ENCODE measurements at places on chromosomes 16 and 17.

GRCh38 chr16:30535777-30536190 lies 1.1 kb upstream of the ZNF747 start:
- DNase-seq, result peak; percentile 59

GRCh38 chr17:81471818-81472456 lies 40.7 kb downstream of the ACTG1 start:
- no peak for DNase-seq

GRCh38 chr16:73504591-73505575 lies 457.0 kb upstream of the ZFHX3 start:
- no peak for DNase-seq

DNA sequence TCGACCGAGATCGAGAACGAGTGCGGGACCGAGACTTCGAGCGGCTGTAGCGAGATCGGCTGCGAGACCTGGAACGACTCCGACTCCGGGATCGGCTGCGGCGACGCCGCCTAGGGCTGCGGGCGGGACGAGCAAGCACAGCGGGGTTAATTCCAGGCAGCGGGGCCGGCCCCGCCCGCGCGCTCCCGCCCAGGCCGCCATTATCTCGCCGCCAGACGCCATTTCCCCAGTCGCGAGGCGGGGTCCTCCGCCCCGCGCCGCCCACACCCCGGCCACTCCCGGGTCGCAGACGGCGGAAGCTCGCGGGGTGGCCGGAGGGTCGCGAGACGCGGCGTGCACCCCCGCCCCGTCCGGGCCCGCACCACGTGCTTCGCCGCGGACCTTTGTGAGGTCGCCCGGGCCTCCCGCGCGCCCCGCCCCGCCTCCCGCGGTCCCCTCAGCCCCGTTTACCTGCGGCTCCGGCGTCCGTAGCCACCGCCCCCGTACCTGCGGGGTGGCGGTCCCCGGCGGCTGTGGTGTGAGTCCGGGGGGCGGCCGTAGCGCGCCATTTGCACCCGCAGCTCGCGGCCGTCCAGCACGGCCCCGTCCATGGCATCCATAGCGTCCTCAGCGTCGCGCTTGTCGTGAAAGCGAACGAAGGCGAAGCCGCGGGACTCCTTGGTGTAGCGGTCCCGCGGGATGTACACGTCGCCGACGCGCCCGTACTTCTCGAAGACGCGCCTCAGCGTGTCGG lies 616 bp downstream of the SRSF2 start:
- peak; percentile 58 for DNase-seq

DNA sequence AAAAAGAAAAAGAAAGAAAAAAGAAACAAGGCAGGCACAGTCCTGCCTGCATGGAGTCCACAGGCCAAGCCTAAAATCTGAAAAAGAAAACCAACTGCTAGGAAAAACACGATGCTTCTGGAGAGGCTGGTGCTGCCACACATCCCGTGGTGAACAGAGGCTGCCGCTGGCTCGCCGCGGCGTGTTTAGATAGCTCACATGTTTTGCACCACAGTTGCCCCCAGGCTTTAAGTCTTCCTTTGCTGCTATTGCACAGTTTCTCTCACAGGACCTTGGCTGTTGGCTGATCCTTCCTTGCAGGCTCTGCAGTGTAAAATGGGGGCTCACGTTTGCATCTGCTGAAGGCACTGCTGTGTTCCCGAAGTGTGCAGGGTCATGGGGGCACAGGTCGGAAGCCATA lies 8.6 kb downstream of the SLC6A4 start:
- DNase-seq, result no peak

DNA sequence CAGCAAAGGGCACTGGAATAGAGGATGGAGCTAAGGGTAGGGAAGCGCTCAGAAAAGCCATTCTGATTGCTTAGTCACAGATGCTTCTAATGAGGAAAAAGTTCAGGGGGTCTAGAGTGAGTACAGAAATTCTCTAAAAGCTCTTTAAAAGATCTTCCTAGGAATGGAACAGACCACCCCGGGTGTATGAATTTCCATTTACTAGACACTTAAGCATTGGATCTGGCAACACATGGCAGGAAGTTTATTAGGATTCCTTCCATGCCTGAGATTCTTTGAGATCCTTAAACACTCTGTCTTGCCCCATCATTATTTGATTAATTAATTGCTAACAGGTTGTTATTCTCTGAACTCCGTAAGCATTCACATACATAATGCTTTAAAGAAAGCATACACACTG lies 8.5 kb downstream of the KRTAP9-7 start:
- no peak for DNase-seq

GRCh38 chr17:40545660-40546059 lies 19.6 kb downstream of the CCR7 start:
- DNase-seq, result no peak

DNA sequence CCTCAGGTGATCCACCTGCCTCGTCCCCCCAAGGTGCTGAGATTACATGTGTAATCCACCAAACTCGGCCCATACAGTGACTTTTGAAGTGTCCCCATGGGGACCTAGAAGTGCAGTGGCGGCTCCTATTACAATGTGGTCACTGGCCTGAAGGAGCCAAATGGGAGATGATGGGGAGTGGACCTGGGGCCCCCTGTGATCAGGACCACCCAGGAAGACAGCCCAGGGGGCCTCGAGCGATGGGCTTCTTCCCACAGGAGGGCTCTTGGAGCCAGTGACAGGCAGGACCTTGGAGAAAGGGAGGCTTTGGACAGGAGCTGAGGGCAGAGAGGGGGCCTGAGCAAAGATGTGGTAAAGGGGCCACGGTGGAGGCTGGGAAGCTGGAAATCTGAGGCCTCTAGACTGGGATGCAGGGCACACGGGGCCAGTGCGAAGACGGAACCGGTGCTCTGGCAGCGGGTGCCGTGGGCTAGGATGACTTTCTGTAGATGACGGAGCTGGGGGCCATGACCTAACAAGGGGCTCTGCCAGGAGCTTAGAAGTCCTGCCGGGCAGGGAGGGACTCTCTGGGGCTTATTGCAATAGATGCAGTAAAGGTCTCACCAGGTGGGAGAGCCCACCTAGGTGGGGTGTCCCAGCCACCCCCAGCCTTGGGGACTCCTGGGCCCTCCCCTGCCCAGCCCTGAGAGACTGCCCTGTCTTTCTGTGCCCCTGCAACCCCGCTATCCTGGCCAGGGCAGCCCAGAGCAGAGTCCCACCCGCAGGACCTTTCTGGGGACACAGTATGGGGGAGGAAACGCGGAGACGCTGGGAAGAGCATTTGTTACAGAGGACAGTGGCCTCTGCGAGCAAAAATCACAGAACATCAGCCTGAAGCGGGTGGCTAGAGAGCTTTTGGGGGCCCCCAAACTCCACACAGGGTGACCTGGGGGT lies 2.7 kb upstream of the C17orf99 start:
- DNase-seq, result no peak

- DNase-seq, result no peak
These were observed 270.6 kb downstream of the CPPED1 start for GRCh38 chr16:12532871-12533610.

- DNase-seq, result no peak
These were observed 6.6 kb upstream of the MIF4GD start for GRCh38 chr17:75277664-75278071.

DNA sequence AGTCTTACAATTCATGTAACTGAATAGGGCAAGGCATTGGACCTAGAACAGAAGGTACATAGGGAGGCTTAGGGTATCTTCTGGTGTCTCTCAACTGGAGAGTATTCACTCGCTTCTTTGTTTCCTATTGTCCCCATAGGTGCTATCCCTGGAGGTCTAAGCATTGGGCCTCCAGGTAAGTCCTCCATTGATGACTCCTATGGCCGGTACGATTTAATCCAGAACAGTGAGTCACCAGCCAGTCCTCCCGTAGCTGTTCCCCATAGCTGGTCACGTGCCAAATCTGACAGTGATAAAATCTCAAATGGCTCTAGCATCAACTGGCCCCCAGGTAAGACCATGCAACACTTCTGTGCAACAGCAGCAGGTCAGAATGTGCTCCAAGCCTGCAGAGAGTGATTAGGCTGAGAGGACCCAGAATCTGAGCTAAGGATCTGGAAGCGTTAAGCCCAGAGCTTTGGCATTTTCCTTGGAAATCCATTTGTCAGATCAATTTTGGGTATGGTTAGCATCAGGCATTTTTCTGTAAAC lies 35.7 kb downstream of the TMC6 start:
- DNase-seq, result no peak

GRCh38 chr17:7910711-7911110 lies 5.4 kb downstream of the RNF227 start:
- DNase-seq, result no peak

DNA sequence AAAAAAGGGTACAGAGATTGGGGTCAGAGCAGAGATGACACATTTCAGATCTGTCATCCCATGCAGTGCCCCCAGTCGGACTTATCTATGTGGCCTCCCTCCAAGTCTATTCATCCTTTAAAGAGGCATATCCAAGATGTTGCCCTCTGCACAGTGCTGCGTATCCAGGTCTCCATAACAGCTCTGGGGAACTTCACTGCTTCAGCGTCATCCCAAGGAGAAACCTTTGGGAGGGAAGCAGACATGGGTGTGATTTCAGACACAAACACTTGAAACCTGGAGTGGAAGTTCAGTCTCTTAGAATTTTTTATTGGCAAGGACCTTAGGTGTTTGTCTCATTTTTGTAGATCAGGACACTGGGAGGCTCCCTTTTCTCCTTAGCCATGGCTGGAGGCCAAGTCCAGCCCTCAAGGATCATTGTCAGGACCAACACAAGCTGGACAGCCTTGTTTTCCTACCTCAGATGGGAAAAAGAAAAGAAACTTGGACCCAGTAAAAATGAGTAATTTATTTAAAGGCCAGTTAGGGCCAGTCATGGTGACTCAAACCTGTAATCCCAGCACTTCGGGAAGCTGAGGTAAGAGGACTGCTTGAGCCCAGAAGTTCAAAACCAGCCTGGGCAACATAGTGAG lies 23.9 kb upstream of the NLK start:
- no peak for DNase-seq

GRCh38 chr17:11406716-11407115 lies 165.7 kb downstream of the SHISA6 start:
- DNase-seq, result no peak

- DNase-seq, result no peak
These were observed 68.2 kb upstream of the XYLT1 start for GRCh38 chr16:17538927-17539326.

- DNase-seq, result no peak
These were observed 68.8 kb downstream of the LYRM1 start for GRCh38 chr16:20969386-20969785.

DNA sequence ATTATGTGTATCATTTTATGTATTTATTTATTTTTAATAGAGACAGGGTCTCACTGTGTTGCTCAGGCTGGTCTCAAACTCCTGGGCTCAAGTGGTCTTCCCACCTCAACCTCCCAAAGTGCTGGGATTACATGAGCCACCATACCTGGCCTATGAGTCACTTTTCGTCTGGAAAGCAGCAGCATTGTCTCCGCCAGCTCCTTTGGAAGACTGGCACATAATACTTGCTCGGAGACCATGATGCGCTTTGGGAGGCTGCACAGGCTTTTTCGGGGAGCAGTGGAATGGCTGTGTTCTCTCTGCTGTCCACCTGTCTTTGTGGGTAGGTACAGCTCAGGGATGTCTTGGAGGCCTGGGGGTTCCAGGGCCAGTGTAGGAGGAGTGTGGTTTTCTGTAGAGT lies 102.2 kb downstream of the AATF start:
- no peak for DNase-seq

GRCh38 chr17:79171188-79171587 lies 96.6 kb downstream of the ENGASE start:
- no peak for DNase-seq

GRCh38 chr16:3009568-3010390 lies 2.9 kb upstream of the CLDN9 start:
- no peak for DNase-seq

DNA sequence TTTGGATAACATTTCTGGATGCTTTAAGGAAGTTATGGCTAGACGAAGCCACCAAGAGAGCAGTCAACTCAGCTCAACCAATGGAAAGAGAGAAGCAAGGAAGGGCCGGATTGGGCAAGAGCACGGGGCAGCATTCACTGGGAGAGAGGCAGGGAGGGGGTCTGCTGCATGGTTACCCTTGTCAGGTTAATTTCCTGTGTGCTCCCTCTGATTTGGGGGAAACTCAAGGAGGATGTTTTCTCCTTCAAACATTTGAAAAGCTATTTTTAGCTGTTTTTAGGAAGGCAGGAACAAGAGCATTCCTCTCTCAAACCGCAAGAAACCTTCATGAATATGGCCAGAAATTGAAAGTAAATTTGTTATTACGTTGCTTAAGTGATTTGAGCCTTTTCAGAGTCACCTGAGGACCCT lies 118.5 kb upstream of the ZFHX3 start:
- DNase-seq, result no peak

GRCh38 chr16:86156155-86156554 lies 257.2 kb downstream of the IRF8 start:
- DNase-seq, result no peak

GRCh38 chr17:79087428-79088143 lies 13.0 kb downstream of the ENGASE start:
- DNase-seq, result peak; percentile 43

GRCh38 chr16:48432136-48432535 lies 46.9 kb upstream of the SIAH1 start:
- DNase-seq, result no peak

- DNase-seq, result no peak
These were observed 3.4 kb downstream of the NARF start for GRCh38 chr17:82461827-82462524.

DNA sequence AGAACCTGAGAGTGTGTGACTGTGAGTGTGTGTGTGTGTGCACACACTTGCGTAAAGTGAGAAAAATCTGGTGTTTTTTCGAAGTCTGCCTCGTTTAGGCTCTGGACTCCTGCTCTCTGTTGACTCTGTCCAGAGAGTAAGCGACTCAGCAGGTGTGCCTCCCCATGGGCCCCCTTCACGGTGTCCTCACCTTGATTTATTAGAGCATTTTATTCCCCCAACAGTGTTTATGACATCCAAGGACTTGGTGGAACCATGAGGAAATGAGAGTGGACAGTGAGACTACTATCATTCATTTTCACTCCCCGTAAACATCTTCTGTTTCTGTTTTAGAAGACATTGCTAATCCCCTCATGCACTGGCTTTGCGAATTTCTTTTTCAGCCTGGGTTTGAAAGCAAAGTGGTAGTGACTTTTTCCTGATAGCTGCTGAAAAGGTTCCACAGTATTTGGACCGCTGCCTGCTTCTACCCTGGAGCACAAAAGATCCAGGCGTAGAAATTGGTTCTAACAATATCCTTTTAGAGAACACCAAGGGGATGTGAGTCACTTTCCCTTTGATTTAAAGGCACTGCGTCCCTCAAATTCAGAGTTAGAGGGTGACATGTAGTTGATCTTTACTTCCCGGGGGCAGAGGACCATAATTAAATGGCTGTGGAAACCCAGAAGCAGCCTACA lies 218.2 kb downstream of the WWOX start:
- no peak for DNase-seq

All from activated T-helper 9 cell treated with anti-CD3 and anti-CD28 coated beads, Interleukin-2, amount 50 U/mL, for 16 hours (primary cell).